ENCODE measurements at places on chromosomes 1 and 21.
A peak's percentile ranks its signal among the peaks of the same experiment; 100 is the strongest.

DNA sequence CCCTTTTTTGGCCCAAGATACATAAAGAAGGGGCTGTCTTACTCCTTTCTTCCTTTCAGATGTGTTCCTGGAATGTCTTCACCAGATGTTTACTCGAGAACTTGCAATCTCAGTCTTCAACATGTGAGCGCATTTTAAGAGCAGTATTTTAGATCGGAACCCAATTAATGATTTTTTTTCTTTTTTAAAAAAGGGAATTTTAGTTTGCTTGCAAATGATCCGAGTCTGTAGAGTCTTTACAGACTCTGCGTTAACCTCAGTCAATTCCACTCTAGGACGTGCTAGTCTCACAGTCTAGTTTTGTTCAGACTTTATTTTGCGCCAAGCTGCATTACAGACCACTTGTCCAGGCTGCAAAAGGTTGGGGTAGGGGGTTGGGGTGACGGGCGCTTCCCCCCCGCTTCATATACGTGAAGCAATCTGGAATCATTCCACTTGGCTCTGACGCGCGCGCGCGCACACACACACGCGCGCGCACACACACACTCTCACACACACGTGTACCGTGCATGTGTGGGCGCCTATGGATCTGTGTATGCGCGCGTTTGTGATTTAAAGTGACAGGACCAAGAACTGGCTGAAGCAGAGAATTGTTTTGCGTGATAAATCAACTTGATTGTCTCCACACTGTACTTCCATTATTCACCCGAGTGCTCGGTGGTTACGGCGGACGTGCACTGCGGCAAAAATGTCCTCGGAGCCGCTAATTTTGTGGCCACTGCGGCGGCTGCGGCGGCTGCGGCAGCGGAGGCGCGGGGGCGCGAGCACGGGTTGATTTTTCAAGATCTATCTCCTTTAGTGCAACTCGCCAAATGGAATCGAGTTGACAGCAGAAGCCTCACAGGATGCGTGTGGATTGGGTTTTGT lies 25.6 kb upstream of the NFIA start:
- peak; percentile 29 for DNase-seq

DNA sequence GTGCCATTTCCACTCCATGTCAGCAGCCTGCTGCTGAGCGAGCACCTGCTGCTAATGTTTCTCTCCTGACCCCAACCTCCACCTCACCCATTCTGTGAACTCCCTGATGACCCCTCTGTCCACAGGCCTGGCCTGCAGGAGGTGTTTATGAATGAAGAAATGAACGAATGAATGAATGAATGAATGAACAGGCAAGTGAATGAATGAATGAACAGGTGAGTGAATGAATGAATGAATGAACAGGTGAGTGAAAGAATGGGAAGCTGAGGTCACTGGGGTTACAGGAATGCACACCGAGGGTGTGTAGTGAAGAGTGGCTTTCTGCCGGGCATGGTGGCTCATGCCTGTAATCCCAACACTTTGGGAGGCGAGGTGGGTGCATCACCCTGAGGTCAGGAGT lies 173.4 kb downstream of the IGSF21 start:
- no peak for DNase-seq

DNA sequence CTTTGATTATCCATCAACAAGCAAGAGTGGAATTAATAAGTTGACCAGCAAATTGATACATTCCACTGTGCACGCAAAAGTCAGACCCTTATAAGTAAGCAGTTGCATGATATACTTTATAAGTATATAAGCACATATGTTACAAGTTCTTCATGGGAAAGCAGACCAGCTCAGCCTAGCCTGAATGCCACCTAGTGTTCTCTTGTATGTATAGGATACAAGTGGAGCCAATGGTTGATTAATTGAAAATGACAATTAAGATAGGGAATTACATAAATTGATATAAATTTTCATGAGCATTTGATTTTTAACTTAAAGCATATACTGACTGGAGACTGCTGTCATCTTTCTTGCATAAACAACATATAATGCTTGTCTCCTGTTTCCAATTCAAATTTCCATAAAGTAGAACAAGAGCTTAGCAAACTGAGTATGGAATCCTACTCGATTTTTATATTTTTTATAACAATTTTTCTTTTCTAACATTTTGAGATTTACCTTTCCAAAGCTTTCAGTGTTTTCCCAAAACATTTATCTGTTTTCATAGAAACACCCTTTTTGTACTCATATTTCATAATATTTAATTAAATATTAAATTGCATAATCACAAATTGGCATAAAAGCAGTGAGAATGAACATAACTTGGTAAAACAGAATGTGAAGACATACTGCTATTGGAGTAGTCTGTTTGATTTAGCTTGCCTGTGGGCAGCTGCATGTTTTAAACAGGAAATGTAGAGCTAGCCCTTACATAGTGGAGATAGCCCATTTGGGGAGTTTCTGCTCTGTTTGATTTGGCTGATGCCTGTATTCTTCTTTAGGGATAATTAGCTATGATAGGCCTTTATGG lies 62.8 kb downstream of the MAGI3 start:
- DNase-seq = no peak

GRCh38 chr1:16888860-16889816 lies 6.6 kb upstream of the RNU1-2 start:
- DNase-seq = peak; percentile 63

- no peak for DNase-seq
These were observed 8.2 kb downstream of the ZSWIM5 start for GRCh38 chr1:45198185-45198584.

Data from CD4-positive, alpha-beta T cell treated with Interleukin-15 for 1 hour (primary cell).